Activated CD4-positive, alpha-beta T cell treated with anti-CD3 and anti-CD28 coated beads for 36 hours (primary cell): ENCODE measurements at places on chromosomes 7 and 10.

DNA sequence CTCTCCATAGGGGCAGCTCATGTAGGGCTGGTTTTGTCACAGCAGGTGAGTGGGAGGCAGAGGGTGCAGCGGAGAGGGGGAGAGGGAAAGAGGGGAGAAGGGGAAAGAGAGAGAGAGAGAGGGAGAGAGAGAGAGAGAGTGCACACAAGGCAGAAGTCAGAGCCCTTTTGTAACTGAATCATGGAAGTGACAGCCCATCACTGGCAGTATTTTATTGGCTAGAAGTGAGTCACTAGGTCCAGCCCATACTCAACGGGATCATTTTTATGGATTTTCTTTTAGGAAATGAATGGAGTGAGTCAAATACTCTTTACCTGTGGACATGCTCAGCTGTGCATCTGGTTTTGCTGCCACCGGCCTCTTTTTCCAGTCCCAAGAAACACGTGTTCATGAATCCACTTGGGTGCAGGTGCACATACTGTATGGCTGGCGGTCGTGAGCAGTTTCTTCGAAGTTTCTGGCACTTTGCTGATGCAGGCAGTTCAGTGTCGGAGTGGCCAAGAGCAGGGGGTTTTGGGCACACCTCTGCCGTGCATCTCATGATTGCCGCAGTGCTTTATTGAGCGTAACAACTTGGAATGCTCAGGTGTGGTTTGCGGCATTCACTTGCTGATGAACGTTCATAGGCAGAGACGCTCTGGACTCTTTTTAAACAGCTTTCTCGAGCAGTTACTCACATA is 40.3 kb downstream of the DOCK1 start:
- no peak for DNase-seq
- no peaks in the 10 kb centered on the region for H3K4me1 ChIP-seq
- no peak overlapping the region for H3K27ac ChIP-seq
- H3K27me3 ChIP-seq: no peaks in the 10 kb centered on the region
- H3K4me3 ChIP-seq: no peak overlapping the region

DNA sequence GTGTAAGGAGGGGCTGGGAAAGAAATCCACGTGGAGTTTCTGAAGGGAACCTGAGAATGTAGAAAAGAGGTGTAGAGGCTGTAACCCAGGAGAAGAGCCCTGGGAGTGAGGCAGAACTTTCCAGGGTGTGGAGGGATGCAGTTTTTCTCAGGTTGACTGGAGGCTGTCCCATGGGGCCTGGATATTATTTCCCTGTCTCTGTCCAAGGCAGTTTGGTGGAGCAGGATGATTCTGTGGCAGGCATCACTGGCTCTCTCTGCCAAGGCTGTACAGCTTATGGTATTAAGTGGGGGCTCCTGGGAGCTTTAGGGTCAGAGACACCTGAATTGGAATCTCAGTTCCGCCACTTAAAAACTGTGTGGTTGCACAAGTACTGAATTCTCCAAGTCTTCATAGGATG is 81.6 kb downstream of the CHN2 start:
- no peaks in the 10 kb centered on the region for H3K36me3 ChIP-seq
- H3K27me3 ChIP-seq: peaks cover 12% of the 10 kb centered on the region
- peaks cover 13% of the 10 kb centered on the region for H3K4me1 ChIP-seq
- DNase-seq: no peak

DNA sequence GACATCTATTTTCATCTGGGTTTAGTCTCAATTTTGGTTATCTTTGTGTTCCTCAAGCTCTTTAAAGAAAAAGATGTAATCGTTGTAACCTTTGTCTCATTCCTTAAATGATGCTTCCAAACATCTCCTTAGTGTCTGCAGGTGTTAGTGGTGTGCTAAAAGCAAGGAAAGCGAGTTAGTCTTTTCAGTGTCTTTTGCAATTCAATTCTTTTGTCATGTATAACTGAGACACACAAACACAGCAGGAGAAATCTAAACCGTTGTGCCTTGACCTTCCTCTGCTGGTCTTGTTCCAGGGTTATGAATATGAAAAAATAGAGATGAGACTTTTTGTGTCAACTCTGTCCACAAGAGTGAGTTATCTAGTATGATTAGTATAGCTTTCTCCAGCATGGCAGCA is 40.7 kb downstream of the PIK3CG start:
- H3K27me3 ChIP-seq: no peaks in the 10 kb centered on the region
- H3K36me3 ChIP-seq: peaks cover 18% of the 10 kb centered on the region
- peaks cover 16% of the 10 kb centered on the region for H3K4me1 ChIP-seq
- H3K4me3 ChIP-seq: no peak overlapping the region

GRCh38 chr7:10537764-10538163 is 435.9 kb upstream of the PHF14 start:
- no peak for DNase-seq
- no peak overlapping the region for H3K4me3 ChIP-seq

GRCh38 chr10:31095677-31096560 is 64.3 kb upstream of the ZNF438 start:
- no peaks in the 10 kb centered on the region for H3K27me3 ChIP-seq
- DNase-seq: peak; percentile 24
- H3K36me3 ChIP-seq: no peaks in the 10 kb centered on the region
